Stimulated activated CD4-positive, alpha-beta T cell treated with anti-CD3 and anti-CD28 coated beads, Interleukin-1b, Interleukin-23, amount 100 ng/mL, for 24 hours (primary cell): ENCODE measurements at places on chromosomes 2 and 18.
A peak's percentile ranks its signal among the peaks of the same experiment; 100 is the strongest.

- DNase-seq: no peak
These were observed 19.7 kb downstream of the CROCC2 start for GRCh38 chr2:240925568-240926515.

DNA sequence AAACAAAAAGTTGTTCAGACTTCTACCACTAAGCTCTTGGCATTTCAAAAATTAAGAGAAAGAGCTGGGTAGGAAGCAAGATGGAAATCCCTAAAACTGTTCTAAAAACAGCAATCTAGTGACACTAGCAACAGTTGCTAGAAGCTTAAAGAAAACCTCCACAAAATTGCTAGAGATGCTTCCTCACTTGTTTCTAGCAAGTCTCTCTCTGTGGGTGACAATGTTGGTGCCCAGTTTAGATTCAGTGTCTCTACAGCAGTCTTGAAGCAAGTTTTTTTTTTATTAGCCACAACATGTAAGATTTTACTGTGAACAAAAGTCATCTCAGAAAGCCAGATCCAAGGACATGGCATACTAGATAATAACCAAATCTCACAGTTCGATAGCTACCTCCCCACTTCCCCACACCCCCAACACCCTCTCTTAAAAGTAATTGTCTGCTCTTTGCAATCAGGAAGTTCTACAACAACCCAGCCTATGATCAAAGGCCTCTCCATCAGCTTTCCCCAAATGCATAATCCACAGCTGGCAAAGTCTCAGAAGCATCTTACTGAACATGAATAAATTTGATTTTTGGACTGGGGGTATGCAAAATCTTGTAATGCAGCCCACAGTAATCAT is 70.0 kb downstream of the ANKRD44 start:
- DNase-seq: no peak

DNA sequence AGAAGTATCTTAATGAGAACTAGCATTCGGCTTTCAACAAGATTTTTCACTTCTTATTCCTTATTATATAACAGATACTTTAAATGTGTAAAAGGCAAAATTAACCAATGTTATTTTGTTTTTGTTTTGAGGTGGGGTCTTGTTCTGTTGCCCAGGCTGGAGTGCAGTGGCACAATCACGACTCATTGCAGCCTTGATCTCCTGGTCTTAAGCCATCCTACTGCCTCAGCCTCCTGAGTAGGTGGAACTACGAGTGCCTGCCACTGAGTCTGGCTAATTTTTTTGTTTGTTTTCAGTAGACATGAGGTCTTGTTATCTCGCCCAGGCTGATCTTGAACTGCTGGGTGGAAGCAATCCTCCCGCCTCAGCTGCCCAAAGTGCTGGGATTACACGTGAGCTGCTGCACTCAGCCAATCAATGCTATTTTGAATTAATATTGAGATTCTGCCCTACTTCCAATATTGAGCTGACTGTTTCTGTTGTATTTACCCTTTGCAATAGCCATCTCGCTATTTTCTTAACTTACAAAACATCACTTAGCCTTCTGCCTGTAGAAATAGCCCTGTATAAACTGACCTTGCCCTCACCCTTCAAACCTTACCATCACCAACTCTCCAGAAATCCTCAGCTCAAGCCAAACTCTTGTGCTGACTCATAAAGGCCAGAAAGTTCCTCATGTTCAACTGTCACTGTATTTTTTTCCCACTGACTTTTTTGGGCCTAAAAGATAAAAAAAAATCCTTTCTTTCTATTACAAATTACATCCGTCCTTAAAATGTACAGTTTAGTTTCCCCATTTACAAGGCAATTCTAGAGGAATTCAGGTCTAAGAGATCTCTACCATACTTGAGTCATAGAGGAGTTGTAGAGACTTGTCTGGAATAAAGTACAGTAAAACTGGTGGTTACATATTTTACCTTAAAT is 94.3 kb downstream of the OLA1 start:
- no peak for DNase-seq

DNA sequence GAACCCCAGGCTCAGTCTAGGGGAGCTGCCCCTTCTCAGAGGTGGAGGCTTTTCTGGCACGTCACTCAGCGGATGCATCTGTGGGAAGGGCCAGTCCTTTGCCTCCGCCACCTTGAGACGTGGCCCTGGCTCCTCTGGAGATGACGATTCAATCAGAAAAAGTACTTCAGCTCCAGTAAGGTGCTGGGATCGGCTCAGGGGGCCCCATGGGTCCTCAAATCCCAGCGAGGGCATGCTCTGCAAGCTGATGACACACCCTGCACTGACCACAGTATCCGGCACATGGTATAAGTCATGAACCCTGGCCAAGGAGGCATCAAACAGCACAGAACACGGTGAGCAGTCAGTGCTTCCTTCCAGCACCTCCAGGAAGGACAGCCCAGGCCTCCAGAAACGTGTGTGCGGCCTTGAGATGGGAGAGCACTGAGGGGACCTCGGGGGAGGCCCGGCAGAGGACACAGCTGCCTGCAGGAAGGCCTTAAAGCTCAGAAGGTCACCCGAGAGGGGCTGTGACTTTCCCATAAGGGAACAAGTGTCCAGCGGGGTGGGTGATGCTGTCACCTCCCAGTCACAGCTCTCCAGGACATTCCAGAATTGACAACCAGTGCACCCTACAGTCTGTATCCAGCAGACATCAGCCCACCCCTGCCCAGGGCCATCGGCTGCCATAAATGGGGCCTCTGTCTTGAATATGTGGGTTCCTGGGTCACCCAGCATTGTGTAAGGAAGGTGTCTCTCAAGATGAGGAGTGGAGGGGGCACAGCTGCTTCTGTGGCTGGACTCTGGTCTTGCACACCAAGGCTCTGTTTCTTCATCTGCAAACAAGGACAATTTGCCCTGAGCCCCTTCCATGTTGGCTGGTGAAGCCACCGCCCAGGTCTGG is 205.8 kb downstream of the NDUFA10 start:
- no peak for DNase-seq

GRCh38 chr2:96116424-96116878 is at the start of gene ADRA2B:
Gene ADRA2B (minus strand): TSS chr2:96116571. CDS start chr2:96116149, 422 bp downstream.
- peak; percentile 77 for DNase-seq

- DNase-seq: no peak
These were observed 4.2 kb upstream of the B4GALT6 start for GRCh38 chr18:31688606-31689005.

- no peak for DNase-seq
These were observed 108.7 kb upstream of the HDAC4 start for GRCh38 chr2:239509373-239510143.

DNA sequence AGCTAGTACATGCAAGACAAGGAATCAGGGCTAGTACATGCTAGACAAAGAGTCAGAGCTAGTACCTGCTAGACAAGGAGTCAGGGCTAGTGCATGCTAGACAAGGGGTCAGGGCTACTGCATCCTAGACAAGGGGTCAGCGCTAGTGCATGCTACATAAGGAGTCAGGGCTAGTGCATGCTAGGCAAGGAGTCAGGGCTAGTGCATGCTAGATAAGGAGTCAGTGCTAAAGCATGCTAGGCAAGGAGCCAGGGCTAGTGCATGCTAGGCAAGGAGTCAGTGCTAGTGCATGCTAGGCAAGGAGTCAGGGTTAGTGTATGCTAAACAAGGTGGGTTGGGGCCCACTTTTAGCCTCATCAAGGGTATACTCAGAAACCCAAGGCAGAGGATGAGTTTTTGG is 90.1 kb upstream of the FAM136A start:
- DNase-seq: no peak

- no peak for DNase-seq
These were observed 59.8 kb downstream of the MEIS1 start for GRCh38 chr2:66494708-66495107.

DNA sequence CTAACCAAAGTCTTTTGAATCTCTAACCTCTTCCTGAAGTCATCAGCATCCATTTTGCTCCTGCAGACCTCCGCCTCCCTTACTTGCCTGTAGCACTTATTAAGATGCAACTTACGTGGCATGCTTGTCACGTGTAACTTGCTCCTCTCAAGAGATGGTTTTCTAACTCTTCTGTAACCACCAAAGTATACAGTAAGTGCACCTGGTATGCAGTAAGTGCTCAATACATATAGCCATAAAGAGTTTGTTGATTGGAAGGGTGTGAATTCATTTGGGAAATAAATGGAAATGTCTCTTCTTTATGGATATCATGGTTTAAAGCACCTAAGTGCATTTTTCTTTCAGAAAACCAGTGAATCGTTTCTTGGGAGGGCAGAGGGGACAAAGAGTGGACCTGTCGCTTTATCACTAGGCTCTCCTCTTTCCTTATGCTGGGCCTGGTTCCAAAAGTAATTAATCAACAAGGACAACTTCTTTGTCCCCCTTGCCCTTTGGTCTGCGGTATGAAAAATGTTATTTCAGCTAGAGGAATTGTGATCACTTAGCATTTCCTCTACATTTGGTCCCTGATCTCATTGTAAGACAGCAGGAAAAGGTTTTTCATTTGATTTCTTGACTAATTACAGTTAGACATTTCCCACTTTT is 370.0 kb upstream of the SPRED2 start:
- no peak for DNase-seq

DNA sequence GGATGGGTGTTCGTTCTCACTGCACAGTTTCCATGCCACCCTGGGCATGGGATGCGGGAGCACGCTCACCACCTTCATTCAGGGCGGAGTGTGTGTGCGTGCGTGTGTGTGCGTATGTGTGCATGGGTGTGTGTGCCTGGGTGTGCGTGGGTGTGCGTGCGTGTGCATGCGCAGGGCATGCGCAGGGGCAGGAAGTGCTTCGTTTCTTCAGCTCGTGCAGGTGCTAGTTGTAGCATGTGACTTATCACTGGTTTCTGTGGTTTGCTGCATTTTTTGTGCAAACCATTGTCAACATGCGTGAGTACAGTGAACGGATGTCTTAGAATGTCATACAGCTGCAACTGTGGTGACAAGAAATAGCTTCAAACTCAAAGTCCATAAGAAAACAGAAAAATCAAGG is 179.5 kb downstream of the PTGR3 start:
- no peak for DNase-seq

DNA sequence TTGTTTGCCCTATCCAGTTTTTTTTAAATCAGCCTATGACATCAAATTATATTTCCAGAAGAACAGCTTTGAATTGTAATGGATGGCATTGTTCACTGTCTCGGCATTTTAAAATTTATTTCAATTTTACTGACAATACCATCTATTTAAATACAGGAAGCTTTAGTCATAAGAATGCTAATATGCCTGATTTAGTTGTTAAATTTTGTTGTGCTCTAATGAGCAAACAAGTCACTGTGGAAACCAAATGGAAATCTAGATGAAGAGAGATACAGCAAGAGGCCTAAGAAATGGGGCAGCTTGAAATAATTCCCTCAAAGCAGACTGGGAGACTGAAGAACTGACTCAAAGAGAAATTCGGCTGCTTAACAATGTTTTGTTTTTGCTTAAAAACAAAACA is 76.8 kb downstream of the OSBPL6 start:
- DNase-seq: no peak

- no peak for DNase-seq
These were observed 14.9 kb downstream of the IL1B start for GRCh38 chr2:112821682-112822081.

DNA sequence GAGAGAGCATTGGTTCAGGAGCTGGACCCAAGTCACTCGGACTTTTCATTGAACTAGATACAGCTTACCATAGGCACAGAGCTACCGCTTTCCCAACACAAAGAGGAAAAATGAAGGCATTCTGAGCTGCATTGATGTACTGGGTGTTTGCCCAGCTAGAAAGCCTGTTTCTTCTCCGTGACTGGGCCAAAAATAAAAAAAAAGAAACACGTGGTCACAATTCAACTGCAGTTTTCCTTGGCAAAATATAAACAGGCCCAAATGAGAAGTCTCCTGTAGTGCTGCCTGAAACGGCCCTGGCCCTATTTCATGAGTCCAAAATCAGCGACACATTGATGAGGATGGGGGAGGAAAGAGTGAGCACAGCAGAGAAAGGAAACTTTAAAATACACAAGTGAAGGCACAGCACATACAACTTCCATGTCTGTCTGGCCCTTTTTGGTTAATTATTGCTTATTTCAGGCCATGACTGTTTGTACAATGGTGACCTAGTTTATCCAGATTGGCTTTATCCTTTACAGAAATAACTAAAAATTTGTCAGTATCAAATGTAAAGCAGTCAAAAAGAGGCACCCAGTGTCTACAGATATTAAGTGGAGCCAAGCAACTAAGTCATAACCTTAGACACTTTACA is 179.7 kb downstream of the ICOS start:
- no peak for DNase-seq

DNA sequence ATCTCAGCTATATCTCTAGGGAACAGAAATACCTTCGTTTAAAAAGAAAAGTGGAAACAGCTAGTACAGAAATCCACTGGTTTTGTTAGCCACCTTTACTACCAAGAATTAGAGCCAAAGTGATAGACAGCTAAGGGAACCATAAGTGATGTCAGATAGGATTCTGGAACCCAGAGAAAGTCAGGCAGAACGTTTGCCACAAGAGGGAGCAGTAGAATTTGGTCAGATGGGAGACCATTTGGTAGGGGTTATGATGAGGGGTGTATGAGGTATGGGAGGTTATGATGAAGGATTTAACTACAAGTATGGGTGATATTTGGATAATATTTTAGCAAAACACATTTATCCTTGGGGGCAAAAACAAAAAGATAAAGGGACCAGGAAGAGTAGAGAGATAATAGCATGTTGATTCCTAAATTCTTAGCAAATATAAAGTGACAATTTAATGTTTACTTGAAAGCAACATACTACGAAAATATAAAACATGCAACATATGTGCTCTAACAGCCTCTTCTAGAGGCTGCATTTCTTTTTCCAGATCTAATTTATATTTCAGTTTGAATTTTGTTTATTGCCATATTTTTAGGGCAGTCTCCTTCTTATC is 3.3 kb downstream of the SLC8A1 start:
- no peak for DNase-seq

DNA sequence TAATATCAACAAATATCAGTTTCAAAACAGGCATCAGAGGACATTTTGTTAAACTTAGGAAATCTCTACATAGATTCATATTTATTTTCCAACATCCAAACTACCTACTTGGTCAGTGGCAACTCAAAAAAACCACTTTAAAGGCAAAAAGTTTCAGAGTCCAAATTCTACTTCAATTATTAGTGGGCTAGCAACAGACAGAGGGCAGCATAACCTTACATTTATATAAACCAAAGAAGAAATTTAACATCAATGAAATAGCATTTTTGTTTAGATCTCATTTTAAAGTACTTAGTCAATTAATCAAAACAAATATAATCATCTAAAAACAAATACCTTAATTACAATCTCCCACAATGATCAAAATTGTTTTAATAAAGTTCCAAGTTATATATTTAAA is 33.3 kb downstream of the RTTN start:
- DNase-seq: no peak

DNA sequence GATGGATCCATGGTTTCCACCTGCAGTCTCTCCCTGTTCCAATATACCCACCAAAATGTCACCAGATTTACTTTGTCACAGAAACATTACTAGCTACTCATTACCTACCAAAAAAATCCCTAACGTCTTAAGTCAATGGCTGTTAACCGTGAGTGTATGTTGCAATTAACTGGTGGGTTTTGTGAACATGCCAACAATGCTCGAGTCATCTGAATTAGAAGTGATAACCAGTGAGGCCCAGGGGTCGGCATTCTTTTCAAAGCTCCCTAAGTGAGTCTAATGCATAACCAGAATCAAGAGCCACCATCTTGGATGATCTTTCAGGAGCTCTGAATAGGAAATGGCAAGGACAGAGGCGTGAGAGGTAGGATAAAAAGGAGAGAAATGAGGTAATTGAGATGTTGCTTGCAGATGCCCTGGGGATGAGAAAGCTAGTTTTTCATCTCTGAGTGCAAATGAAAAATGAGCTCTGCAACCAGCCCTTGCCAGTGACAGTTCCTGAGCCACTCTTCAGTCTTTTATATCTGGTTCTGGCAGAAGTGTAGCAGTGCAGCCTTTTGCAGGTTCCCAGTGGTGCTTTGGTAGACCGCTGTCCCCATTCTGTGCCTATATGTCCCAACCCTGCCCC is 130.0 kb upstream of the RND3 start:
- no peak for DNase-seq

- no peak for DNase-seq
These were observed 61.4 kb downstream of the SOS1 start for GRCh38 chr2:39059366-39059952.
